Panc1 (cell line): ENCODE measurements at places on chromosomes 11 and 22.

DNA sequence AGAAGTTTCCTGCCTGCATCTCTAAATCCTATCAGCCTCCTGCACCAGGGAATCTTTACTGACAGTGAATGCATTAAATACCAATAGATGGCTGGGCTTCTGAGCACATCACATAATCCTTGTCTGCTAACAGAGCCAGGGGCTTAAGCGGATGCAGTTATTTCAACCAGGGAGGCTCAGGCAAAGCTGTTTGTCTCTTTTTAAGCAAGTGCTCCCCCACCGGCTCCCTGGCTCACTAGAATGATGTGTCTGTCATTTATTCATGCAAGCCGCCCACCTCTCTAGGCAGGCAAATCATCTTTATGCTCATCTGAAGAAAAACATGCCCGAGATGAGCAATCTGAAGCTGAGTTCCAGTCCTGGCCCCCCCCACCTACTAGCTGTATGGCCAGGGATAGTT lies 182.3 kb downstream of the TENM4 start:
- DNase-seq, result no peak

GRCh38 chr22:43881091-43882061 lies 10.4 kb downstream of the PNPLA5 start:
- DNase-seq, result no peak

DNA sequence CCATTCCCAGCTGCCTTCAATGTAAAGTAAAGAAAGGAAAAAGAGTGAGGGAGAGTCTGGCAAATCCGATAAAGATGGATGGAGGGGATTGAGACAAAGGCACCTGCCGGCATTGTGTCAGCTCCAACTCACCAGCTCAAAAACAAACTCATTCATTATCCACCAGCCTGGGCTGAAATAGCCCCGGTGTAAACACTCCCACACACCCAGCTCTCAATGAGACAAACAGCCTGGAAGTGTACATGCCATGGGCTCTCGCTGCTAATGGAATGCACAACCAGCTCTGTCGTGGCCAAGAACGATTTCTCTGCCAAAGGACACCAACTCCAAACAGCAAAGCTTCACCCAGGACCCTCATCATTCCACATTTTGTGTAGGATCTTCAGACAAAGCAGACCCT lies 89.3 kb upstream of the OPCML start:
- no peak for DNase-seq

DNA sequence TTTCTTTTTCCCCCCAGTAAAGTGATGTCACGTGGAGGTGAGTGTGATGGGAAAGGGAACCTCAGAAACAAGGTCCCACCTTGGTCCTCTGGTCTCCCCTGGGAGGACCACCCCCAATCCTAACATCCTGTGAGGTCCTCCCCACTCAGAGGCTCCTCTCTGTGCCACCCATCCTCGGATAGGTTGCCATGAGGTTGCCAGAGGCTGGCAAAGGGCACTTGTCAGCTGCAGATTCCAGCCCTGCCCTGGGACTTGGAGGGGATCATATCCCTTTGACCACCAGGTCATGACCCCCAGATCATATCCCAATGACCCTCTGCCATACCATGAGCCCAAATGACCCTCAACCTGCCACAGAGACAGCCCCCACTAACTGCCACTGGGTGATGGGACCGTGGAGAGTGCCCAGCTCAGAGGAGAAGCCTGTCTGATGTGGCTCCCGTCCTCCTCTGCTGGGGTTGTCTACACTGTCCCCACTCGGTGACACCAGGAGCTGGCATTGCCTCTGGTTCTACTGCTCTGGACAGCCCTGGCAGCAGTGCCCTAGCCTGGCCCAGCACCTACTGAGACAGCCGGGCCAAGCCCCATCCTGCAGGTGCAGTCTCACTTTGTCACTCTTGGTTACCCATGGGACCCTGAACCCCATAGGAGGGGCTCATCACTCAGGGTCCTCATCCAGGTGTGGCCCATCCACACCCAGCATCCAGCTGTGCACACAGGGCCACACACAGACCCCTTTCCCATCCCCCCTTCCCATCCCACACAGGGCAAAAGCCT lies 90.2 kb upstream of the KCNQ1OT1 start:
- DNase-seq, result no peak

GRCh38 chr11:330694-331357 lies 10.2 kb upstream of the IFITM3 start:
- no peak for DNase-seq

GRCh38 chr11:100942016-100942415 lies 187.6 kb downstream of the PGR start:
- no peak for DNase-seq

GRCh38 chr11:6648501-6648900 lies 7.1 kb downstream of the DCHS1 start:
- DNase-seq, result no peak

DNA sequence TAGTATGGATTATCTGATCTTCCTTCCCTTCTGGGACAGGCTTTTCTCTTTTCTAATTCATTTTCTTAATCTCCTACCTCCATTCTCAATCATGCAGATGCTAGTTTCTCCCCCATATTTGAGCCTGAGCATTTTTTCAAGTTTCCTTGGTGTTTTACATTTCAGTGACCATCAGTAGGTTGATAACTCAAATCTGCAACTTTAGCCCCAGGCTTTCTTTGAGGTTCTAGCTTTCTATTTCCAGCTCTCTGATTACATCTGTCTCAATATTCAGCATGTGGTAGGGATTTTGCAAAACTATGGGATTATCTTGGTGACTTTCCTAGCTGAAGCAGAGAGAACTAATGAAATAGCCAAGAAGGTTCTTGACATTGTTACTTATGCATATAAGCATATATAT lies 67.8 kb downstream of the ARHGEF12 start:
- no peak for DNase-seq

DNA sequence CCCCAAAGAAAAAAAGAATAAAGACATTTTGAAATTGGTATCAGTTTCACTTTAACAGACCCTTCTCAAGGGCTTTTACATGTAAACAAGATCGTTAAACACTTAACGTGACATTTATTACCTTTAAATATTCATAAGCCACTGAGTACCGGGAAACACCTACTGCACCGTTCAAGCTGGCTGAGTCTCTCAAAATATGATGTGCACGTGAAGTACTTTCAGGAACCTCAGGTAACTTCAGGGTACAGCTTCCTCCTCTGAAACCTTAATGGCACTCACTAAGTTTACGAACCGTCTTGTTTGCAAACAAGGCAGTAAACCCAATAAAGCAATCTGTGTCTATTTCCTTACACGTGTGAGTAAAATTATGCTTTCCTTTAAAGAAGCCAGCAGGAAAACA lies 105.5 kb upstream of the TENM4 start:
- DNase-seq, result no peak

DNA sequence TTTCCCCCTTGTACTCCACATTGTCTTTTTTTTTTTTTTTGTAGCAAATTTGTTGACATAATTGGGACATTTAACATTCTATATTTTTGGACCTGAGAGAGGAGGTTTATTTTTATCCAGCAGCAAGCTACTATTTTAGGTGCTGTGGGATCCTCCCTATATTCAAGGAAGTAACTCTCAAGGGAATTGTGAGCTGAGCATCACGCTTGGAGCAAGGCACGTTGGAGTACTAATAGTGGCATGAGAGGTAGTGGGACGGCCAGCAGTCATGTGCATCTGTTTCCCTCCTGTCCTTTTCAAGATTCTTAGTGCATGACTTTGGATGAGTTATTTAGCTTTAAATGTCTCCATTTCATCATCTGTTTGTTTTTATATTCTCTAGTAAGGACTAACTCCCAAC lies 52.3 kb downstream of the EXT2 start:
- no peak for DNase-seq

DNA sequence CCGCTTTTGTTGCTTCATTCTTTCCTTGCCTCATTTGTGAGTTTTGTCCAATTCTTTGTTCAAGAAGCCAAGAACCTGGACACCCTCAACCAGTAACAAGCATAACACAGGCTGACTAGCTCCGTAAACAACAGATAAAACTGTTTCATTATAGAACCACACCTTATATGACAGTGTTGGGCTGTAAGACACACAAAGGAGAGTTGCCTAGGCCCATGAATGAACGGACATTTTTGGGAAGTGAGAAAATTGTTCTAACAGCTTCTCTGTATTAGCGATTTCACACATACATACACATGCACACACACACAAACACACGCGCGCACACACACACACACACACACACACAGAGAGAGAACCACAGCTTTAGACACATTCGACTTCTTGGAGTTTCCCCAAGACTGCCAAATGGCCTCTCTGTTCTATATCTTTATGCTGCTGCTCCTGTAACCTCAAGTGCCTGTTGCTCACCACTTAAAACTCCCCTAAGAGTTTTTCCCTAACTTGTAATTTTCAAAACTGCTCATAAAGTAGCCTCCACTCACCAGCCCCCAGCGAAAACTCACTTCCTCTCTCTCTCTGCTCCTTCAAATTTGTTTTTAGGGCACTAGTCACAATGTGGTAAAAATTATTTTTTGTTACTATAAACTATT lies 35.9 kb downstream of the CTSC start:
- DNase-seq, result no peak

GRCh38 chr11:126339863-126340434 lies 15.5 kb upstream of the ST3GAL4 start:
- DNase-seq, result no peak

GRCh38 chr11:17805873-17806272 lies 71.3 kb downstream of the KCNC1 start:
- no peak for DNase-seq

- no peak for DNase-seq
Measured at GRCh38 chr22:35051791-35052190, 14.2 kb upstream of the ISX start.

DNA sequence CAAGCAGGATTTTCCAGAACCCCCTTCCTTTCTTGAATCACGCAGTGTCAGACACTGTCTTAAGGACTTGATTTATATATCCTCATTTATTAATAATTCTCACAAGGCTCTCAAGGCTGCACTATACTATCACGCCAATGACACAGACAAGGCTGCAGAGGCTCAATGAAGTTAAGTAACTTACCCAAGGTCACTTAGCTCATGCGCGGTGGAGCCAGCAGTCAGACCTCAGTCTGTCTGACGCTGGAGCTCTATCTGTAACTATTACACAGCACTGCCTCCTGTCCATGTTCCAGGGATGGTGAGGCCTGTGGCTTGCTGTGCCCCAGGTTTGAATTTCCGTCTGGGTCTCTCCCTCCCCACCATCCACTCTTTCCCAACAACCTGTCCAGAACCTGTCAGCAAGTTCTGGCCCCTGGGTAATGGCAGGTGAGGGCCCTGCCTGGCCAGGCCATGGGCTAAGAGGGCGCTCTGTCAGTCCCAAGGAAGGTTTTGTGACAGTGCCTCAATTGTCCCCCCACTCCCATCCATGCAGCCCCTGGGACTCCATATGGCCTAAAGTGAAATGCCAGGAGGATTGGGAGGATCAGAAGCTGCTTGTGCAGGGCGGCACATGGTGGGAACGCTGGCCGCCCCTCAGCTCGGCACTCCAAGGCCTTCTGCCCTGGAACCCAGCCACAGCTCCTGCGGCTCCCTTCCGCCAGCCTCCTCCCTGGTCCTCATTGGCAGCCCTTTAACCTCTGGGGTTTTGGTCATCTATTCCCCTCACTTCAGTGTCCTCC lies 8.6 kb downstream of the KCNC1 start:
- no peak for DNase-seq

DNA sequence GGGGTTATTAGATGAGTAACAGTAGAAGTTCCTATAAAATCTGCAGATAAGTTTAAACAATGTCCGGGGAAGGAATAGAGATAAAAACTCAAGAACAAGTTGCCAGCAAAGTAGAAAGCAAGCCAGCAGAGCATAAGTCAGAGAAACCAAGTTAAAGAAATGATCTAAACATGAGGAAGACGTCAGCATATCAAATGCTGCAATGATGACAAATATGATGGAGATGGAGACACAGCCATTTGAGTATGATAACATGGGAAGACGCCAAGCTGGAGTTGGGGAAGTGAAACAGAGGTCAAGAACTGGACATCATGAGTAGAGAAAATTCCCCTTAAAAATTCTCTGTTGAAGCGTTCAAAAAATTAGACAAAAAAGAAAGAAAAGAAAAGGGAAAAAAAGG lies 571.5 kb downstream of the CNTN5 start:
- no peak for DNase-seq

- DNase-seq, result no peak
Measured at GRCh38 chr11:62983536-62984199, 1.1 kb downstream of the SLC22A6 start.

DNA sequence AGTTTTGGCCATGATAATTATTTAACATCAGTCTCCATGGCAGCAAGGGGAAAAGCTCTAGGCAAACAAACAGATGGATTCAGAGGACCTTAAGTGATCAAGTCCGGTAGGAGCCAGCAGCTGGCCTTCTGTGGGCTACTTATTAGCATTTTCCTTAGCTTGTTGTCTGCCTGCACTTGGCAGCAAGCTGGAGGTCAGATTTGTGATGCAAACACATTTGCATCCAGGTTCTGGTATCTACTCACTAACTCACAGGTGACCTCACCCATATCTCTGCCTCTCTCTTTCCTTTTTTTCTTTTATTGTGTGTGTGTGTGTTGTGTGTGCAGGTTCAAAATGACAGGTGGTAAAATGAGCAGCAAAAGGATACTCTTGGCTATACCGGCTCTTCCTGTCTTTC lies 32.3 kb downstream of the ARHGAP42 start:
- no peak for DNase-seq

- no peak for DNase-seq
Measured at GRCh38 chr11:109298865-109299264, 123.1 kb upstream of the C11orf87 start.

- no peak for DNase-seq
Measured at GRCh38 chr11:134640536-134640935, 228.5 kb upstream of the B3GAT1 start.

GRCh38 chr11:119599864-119600541 lies 129.0 kb downstream of the NECTIN1 start:
- no peak for DNase-seq

GRCh38 chr11:47130543-47130942 lies 46.1 kb downstream of the ARFGAP2 start:
- DNase-seq, result no peak

DNA sequence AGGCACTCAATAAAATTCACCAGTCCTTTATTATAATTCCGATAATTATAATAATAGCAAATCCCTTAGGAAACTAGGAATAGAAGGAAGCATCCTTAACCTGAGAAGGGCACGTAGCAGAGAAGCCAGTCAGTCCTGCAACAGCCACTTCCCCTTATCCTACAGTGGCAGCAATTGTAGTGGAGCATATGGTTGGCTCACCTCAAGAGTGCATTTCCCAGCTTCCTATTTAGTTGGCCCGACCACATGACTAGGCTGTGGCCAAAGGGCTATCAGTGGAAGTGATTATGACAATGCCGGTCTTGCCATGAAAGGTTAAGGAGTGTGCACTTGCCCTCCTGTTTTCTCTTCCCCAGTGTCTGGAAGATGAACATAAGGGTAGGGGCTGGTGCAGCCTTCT lies 27.0 kb downstream of the TESMIN start:
- DNase-seq, result no peak

- no peak for DNase-seq
Measured at GRCh38 chr11:75333022-75333806, 18.2 kb downstream of the ARRB1 start.

DNA sequence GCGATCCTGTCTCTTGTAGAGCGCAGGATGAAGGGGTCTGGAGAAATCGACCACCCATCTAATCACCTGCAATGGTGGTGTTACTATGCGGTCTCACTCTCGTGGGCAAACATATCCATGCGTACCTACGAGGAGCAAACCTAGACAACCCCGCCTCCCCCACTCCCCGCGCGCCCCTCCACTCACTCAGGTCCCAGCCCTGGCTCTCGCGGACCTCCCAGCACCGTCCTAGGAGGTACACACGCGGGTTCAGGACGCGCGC lies 887 bp downstream of the TRPC6 start:
- DNase-seq, result no peak
